ENCODE measurements at places on chromosomes 12 and 14. TPM values are rescaled to one million over a fixed set of nuclear protein-coding genes. Genes with fewer than 3 reads are reported as not detected.

The DUSP16 gene
- total RNA-seq = 13.6 TPM

The LYZ gene
- total RNA-seq = not detected

The TAS2R14 gene
- total RNA-seq = 6.8 TPM

The TEX22 gene
- 0.14 TPM for total RNA-seq

The SENP1 gene
- 36.9 TPM for total RNA-seq

The ADAM20 gene
- 1.2 TPM for total RNA-seq

The MFAP5 gene
- not detected for total RNA-seq

The AICDA gene
- total RNA-seq = not detected

The CYP27B1 gene
- 0.80 TPM for total RNA-seq

The CLEC4A gene
- total RNA-seq = 0.14 TPM

The GPHB5 gene
- total RNA-seq = not detected

The PZP gene
- 0.93 TPM for total RNA-seq

The REM2 gene
- total RNA-seq = not detected

The LRFN5 gene
- total RNA-seq = 0.07 TPM

The CRACR2A gene
- 20.1 TPM for total RNA-seq

The LGR5 gene
- total RNA-seq = not detected

The MYF6 gene
- not detected for total RNA-seq

The SLC10A1 gene
- not detected for total RNA-seq

The EIF5 gene
- total RNA-seq = 330 TPM

The RAPGEF3 gene
- total RNA-seq = 43.9 TPM

The MAP3K12 gene
- 26.9 TPM for total RNA-seq

The PTPN21 gene
- total RNA-seq = 7.5 TPM

The VEZT gene
- 124 TPM for total RNA-seq

The CLEC6A gene
- total RNA-seq = not detected

The SLC5A8 gene
- not detected for total RNA-seq

The GOLGA3 gene
- 102 TPM for total RNA-seq

The DNAAF2 gene
- total RNA-seq = 11.3 TPM

The ADIPOR2 gene
- total RNA-seq = 63.9 TPM

The CCDC197 gene
- total RNA-seq = not detected

The DPPA3 gene
- total RNA-seq = not detected

The TEAD4 gene
- 51.3 TPM for total RNA-seq

The SRGAP1 gene
- 7.6 TPM for total RNA-seq

The RAD51AP1 gene
- total RNA-seq = 44.9 TPM

The SPX gene
- 1.3 TPM for total RNA-seq

The PSEN1 gene
- 52.2 TPM for total RNA-seq

The KRT2 gene
- total RNA-seq = not detected

The LRRK2 gene
- 3.6 TPM for total RNA-seq

The KRT77 gene
- not detected for total RNA-seq

The MED6 gene
- 41.0 TPM for total RNA-seq

The TCL1A gene
- total RNA-seq = not detected

The TMTC1 gene
- total RNA-seq = 12.2 TPM

The PLEKHG7 gene
- total RNA-seq = not detected

The FSCB gene
- not detected for total RNA-seq

The VWF gene
- total RNA-seq = 1,119 TPM

The PTPRO gene
- total RNA-seq = not detected

The CEP290 gene
- 28.5 TPM for total RNA-seq

The KRT1 gene
- not detected for total RNA-seq

The KCNA5 gene
- not detected for total RNA-seq

The GZMH gene
- not detected for total RNA-seq

The PTHLH gene
- 4.1 TPM for total RNA-seq

The PTGER2 gene
- not detected for total RNA-seq

Data from thoracic aorta endothelial cell (primary cell).